ENCODE measurements at places on chromosomes 11 and 22. TPM values are rescaled to one million over a fixed set of nuclear protein-coding genes. Genes with fewer than 3 reads are reported as not detected.
A peak's percentile ranks its signal among the peaks of the same experiment; 100 is the strongest.

DNA sequence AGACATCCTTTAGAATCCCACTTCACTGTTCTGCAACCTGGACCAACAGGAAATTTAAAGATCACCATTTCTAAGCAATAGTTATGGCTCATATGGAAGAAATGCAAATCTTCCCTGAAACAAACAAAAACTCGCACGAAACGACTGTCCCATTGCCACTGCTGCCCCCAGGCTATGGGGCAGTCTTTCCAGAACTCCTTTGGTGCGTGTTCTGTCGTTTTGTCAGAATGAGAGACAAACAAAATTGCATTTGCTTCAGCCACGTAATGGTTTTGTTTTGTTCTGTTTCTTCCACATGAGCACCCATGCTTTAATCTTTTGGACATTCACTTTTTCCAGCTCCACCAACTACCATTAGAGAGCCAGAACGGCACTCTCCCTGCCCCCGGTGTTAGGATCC lies 10.8 kb upstream of the FBLN1 start:
- no peaks in the 10 kb centered on the region for H3K36me3 ChIP-seq
- H3K27me3 ChIP-seq, result peaks cover 28% of the 10 kb centered on the region
- no peak overlapping the region for H3K4me3 ChIP-seq

DNA sequence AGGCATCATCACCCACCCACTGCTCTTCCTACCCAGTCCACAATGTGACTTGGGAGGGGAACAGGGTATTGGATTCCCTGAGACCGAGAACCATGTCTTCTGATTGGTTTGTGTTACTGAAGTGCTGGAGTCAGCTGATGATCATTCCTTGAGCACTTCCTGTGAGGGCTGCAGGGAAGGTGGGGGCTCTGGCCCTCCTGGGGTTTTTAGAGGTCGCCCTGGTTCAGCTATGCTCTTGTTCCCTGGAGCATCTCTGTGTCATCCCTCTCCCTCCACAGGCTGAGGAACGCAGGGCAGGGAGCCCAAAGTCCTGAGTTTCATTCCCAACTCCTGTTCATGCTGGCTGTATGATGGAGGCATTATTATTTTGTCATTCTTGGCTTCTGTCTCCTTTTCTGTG lies 6.7 kb downstream of the ZC3H7B start:
- no peak overlapping the region for H3K4me3 ChIP-seq
- H3K4me1 ChIP-seq, result peaks cover 30% of the 10 kb centered on the region
- DNase-seq, result no peak
- peak overlapping the region; percentile 62 for H3K27ac ChIP-seq

DNA sequence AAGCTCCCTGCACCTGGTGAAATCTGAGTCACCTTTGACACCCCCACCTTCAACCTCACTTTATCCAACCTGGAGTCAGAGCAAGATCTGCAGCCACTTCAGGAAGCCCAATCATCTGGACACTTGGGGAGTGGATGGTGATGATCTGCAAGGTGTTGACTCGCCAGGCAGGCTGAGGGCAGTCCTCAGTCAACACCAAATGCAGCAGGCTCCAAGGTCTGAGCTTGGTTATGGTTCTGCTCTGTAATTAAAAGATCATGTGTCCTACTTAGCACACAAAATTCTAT lies 446.9 kb downstream of the BRD1 start:
- H3K4me1 ChIP-seq, result no peaks in the 10 kb centered on the region
- no peaks in the 10 kb centered on the region for H3K36me3 ChIP-seq
- peaks cover 8% of the 10 kb centered on the region for H3K27me3 ChIP-seq
- no peak for DNase-seq

Gene CECR2
- not detected for polyA plus RNA-seq

GRCh38 chr11:23769214-23769613 lies 727.6 kb upstream of the LUZP2 start:
- no peak overlapping the region for H3K4me3 ChIP-seq
- H3K36me3 ChIP-seq, result peaks cover 5% of the 10 kb centered on the region
- H3K4me1 ChIP-seq, result no peaks in the 10 kb centered on the region
- no peak overlapping the region for H3K27ac ChIP-seq
- no peak for DNase-seq

Gene NRXN2
- polyA plus RNA-seq, result 3.2 TPM

Gene OR52I1
- polyA plus RNA-seq, result 0.24 TPM
